ENCODE measurements at places on chromosomes 1 and 21. TPM values are rescaled to one million over a fixed set of nuclear protein-coding genes. Genes with fewer than 3 reads are reported as not detected.

Gene KIF17
- total RNA-seq: 3.9 TPM

Gene ARMH1
- total RNA-seq: 2.8 TPM

Gene DNALI1
- total RNA-seq: 0.36 TPM

Gene FAM72C
- 1.2 TPM for total RNA-seq

Gene C1orf52
- total RNA-seq: 51.6 TPM

Gene PRR9
- total RNA-seq: not detected

Gene B4GALT3
- total RNA-seq: 28.6 TPM

Gene C8B
- not detected for total RNA-seq

Gene C1QA
- total RNA-seq: 0.41 TPM

Gene LIPI
- not detected for total RNA-seq

Gene TEDDM1
- total RNA-seq: not detected

Gene WDR64
- not detected for total RNA-seq

Gene MNDA
- total RNA-seq: not detected

Gene LRRC52
- total RNA-seq: not detected

Gene PRXL2B
- total RNA-seq: 17.0 TPM

Gene RYR2
- total RNA-seq: 0.03 TPM

Gene PCNX2
- 2.6 TPM for total RNA-seq

Gene ASCL5
- not detected for total RNA-seq

Gene IL19
- not detected for total RNA-seq
